HFF-Myc (cell line): ENCODE measurements at places on chromosomes 4 and X.

- DNase-seq: no peak
Observed at GRCh38 chr4:147735413-147736301, 3.8 kb downstream of the ARHGAP10 start.

- no peak for DNase-seq
Observed at GRCh38 chr4:184234155-184234554, 16.5 kb upstream of the ENPP6 start.

DNA sequence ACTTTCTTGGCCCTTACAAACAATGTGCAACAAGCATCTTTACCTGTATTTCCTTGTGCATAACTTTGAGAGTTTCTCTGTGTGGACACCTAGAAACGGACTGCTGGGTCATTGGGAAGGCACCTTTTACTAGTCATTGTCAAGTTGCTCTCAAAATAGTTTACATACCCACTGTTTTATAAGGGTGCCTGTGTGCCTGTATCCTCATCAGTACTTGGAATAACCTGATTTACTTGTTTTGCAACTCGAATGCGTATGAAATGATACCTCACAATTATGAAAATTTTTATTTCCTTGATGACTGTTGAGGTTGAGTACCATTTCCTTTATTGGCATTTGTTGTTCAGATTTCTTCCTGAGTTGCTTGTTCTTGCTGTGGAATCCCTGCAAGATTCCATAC is 150.8 kb downstream of the STIM2 start:
- DNase-seq: no peak

- DNase-seq: no peak
Observed at GRCh38 chrX:107826238-107827029, 768 bp downstream of the MID2 start.

- DNase-seq: no peak
Observed at GRCh38 chr4:17966312-17966711, 55.2 kb downstream of the LCORL start.

GRCh38 chrX:40996886-40997530 is 88.2 kb upstream of the USP9X start:
- DNase-seq: peak; percentile 31

DNA sequence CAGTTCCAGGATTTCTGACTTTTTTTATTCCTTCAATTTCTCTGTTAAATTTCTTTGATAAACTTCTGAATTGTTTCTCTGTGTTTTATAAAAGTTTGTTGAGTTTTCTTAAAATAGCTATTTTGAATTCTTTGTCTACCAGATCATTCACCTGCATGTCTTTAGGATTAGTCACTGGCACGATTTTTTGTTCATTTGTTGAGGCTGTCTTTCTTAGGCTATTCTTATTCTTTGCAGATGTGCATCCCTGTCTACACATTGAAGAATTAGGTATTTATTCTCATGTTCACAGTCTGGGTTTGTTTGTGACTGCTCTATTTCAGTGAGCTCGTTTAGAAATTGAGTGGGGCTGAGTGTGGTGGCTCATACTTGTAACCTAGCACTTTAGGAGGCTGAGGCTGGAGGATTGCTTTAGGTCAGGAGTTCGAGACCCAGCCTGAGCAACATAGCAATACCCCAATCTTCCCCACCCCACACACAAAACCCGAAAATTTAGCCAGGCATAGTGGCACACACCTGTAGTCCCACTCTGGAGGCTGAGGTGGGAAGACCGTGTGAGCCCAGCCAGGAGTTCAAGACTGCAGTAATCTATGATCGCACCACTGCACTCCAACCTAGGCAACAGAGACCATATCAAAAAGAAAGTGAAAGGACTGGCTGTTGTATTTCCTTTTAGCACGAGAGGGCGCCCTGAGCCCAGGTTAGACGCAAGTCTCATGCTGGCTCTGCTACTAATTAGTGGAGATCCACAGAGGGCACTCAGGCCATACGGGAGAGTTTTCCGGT is 42.0 kb downstream of the F8 start:
- DNase-seq: peak; percentile 21

DNA sequence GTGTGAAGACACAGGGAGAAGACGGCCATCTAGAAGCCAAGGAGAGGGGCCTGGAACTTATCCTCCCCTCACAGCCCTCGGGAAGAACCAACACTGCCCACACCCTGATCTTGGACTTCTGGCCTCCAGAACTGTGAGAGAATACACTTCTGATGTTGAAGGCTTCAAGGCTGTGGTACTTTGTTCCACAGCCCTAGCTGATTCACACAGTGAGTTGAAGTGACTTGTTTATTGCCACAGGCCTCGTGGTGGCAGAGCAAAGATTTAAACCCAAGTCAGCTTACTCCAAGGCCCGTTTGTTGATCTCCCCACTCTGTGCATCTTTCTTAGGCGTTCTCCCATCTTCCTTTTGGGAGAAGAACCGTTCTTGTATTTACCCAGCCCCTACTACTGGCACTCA is 72.8 kb downstream of the CYTL1 start:
- DNase-seq: no peak

GRCh38 chrX:37817579-37817978 is 29.8 kb downstream of the DYNLT3 start:
- DNase-seq: no peak

DNA sequence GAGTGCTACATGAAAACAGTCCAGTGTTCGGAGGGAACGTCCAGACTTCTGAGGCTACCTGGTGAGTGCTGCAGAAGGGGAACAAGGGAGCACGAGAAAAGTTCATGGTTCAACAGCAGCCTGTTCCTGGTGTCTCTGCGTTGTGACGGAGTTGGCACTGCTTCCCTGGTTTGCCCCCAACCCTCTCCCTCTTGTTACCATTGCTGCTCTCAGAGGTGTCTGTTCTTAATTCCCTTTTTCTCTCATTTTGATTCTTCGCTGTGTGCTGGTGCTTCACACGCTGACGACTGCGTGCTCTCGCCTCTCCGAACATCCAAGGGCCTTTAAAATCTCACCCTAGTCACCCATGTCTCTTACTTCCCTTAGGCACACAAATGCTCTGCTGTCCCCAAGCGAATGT is 1.6 kb upstream of the FAM149A start:
- DNase-seq: no peak

DNA sequence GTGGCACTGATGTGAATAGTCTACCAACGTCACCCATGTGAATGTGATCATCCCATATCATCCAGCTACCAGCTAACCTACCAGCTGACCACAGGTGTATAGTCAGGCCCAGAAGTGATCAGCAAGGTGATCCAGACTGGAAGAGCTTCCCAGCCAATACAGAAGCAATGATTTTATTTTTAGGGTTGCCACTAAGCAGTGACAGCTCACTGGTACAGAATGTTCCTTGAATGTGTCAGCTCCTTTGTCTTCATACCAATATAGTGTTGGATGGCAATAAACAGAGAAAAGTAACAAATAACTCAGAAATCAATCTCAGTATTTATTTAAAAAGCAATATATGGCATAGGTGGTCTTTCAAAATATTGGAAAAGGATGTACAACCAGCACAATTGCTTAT is 361.8 kb upstream of the CPEB2 start:
- DNase-seq: no peak

- peak; percentile 92 for DNase-seq
Observed at GRCh38 chr4:10106421-10107039, 10.1 kb downstream of the WDR1 start.

- no peak for DNase-seq
Observed at GRCh38 chr4:12555011-12555410, 929.1 kb downstream of the RAB28 start.

- DNase-seq: no peak
Observed at GRCh38 chr4:139975830-139976272, 178.1 kb downstream of the MAML3 start.

DNA sequence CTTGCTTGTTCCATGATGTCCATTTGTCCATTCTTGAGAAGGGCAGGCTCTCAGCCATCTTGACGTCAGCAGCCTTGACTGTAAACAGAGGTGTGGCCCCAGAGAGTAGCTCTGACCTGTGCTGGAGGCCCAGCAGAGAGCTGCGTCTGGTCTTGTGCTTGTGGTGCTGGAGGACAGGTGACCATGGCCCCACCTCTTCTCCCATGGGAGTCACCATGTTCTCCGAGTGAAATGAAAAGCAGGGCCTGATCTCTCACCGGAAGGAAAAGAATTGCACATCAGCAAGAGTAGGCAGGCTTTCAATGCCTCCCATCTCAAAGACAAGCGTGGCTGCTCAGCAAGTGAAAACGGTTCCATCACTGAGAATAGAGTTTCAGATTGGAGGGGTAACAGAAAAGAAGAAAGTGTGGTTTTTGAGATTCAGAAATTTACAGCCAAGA is 11.5 kb downstream of the PARM1 start:
- DNase-seq: no peak

- no peak for DNase-seq
Observed at GRCh38 chr4:94457692-94458106, 6.0 kb downstream of the PDLIM5 start.

DNA sequence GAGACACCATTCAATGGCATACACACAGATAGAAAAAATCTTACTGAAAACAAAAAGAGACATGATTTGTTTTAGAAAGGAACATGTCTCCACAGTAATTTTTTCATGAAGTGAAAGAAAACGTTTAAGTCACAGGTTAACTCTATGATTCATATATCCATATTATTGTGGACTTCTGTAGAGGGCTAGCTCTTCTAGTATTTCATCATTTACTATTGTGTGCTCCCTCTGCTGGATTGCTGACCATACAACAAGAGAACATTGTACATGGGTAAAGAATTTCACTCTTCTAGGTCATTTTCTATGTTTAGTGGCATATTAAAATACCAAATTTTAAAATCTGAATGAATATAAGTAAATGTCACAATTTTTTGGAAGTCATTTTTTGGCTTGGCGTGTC is 91.8 kb upstream of the POU3F4 start:
- no peak for DNase-seq

DNA sequence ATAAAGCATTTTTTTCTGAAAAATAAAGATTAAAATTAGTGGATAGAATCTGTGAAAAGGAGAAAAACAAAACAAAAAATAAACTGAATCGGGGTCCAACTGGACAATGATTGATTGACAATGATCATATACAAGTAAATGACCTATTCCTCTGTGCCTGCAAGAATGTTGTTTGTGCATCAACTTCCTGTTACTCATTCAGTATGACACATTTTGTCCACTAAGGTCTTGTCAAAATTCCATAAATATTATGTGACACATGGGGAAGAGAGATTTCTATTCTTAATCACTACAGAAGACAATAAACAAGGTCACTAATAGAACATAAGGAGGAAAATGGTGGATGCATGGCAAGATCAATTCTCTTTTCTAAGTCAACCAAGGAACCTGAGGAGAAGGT is 54.9 kb downstream of the F8 start:
- DNase-seq: no peak

- DNase-seq: no peak
Observed at GRCh38 chrX:112614640-112615039, 65.1 kb downstream of the LHFPL1 start.

DNA sequence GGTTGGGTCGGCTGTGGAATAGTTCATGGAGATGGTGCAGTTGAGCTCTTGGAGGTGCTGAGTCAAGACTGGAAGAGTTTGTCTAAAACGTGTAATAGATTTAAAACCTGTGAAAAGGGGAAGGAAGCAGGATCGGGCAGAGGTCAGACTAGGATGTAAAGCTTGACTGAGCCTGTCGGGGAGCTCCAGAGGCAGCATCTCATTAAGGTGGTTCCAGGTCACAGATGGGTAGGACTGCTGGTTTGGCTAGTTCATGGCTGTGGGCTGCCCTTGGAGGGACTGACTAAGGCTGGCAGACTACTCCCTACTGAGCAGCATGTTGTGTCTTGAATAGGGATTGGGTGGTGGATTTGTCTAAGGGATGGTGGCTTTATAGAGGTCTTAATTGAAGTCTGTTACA is 28.4 kb upstream of the WDR1 start:
- DNase-seq: no peak

- DNase-seq: no peak
Observed at GRCh38 chr4:169098532-169098931, 88.5 kb upstream of the CBR4 start.

- DNase-seq: no peak
Observed at GRCh38 chr4:80206111-80206510, 8.8 kb downstream of the PRDM8 start.

DNA sequence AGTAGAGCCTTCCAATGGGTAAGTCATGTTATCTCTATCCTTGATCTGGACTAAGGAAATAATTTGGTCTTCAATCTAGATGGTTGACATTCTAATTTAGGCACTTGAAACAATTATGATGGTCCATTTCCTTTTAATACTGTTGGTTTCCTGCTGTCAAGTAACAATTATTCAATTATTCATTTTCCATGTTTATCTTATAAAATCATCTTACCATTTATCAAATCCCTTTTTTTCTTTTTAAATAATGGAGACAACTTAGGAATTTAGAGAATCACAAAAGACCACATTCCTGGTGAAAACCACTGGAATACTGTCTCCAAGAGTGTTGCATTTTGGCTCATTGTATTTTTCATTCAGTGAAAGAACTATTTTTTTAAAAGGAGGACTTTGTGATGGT is 148.7 kb upstream of the CTSO start:
- DNase-seq: no peak

- DNase-seq: no peak
Observed at GRCh38 chrX:13080128-13080795, 35.8 kb upstream of the FAM9C start.

- DNase-seq: peak; percentile 15
Observed at GRCh38 chrX:70979136-70979762, 48.4 kb upstream of the SLC7A3 start.

GRCh38 chrX:48971249-48972219 is at the start of gene KCND1:
Gene KCND1 (minus strand): TSS chrX:48971844. CDS start chrX:48970271, 1,573 bp downstream.
- no peak for DNase-seq

- no peak for DNase-seq
Observed at GRCh38 chrX:142186103-142186502, 19.0 kb downstream of the MAGEC2 start.

DNA sequence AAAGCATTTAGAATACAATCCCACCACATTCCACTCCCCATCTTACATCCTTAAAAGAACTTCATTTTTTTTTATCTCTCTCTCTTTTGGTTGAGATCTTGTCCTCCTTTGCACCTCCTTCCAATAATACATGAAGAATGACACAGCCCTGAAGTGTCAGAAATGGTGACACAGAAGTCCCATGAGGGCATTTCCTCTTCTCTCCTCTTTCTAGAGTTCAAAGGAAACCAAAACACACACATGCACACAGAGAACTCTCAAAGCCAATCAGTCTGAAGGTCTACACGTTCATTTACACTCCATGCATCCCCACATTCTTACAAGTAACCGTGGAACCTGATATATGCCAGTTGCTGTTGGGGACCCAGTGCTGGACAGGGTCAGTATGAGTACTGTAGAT is 450.7 kb downstream of the HNRNPD start:
- DNase-seq: no peak

- DNase-seq: no peak
Observed at GRCh38 chr4:111453216-111453615, 692.0 kb upstream of the FAM241A start.

- no peak for DNase-seq
Observed at GRCh38 chr4:91113130-91113706, 986.0 kb downstream of the CCSER1 start.

- no peak for DNase-seq
Observed at GRCh38 chr4:6112606-6113290, 87.6 kb downstream of the JAKMIP1 start.

- no peak for DNase-seq
Observed at GRCh38 chr4:99209671-99210070, 9.4 kb downstream of the ADH6 start.

GRCh38 chr4:173094739-173095421 is 73.7 kb upstream of the GALNT7 start:
- no peak for DNase-seq

- DNase-seq: no peak
Observed at GRCh38 chrX:21748235-21748634, 9.7 kb downstream of the SMPX start.

GRCh38 chr4:182700362-182701160 is 216.6 kb downstream of the DCTD start:
- no peak for DNase-seq

- no peak for DNase-seq
Observed at GRCh38 chr4:7501314-7501713, 66.6 kb upstream of the PSAPL1 start.

GRCh38 chr4:3339577-3339976 is 46.8 kb downstream of the RGS12 start:
- no peak for DNase-seq
